ENCODE measurements at places on chromosomes 1 and 21.

GRCh38 chr1:16286122-16286521, 49.1 kb upstream of the CPLANE2 start:
- H3K36me3 ChIP-seq, result no peaks in the 10 kb centered on the region
- H3K4me1 ChIP-seq, result peaks cover 10% of the 10 kb centered on the region
- H3K27me3 ChIP-seq, result no peaks in the 10 kb centered on the region
- no peak overlapping the region for H3K4me3 ChIP-seq
- no peak for DNase-seq

- H3K27ac ChIP-seq, result no peak overlapping the region
- no peak overlapping the region for H3K4me3 ChIP-seq
- peaks cover 55% of the 10 kb centered on the region for H3K36me3 ChIP-seq
- no peaks in the 10 kb centered on the region for H3K4me1 ChIP-seq
- DNase-seq, result no peak
These were observed 18.6 kb downstream of the FAM151A start for GRCh38 chr1:54604572-54605370.

GRCh38 chr1:236181059-236181458, 38.7 kb downstream of the GPR137B start:
- H3K4me3 ChIP-seq, result no peak overlapping the region
- no peaks in the 10 kb centered on the region for H3K4me1 ChIP-seq

GRCh38 chr1:29284286-29284960, 48.1 kb downstream of the PTPRU start:
- H3K4me3 ChIP-seq, result no peak overlapping the region
- H3K27ac ChIP-seq, result no peak overlapping the region
- no peaks in the 10 kb centered on the region for H3K27me3 ChIP-seq

GRCh38 chr21:37655611-37656300, 260.5 kb downstream of the KCNJ6 start:
- no peak overlapping the region for H3K4me3 ChIP-seq
- H3K36me3 ChIP-seq, result no peaks in the 10 kb centered on the region
- no peak for DNase-seq
- H3K27ac ChIP-seq, result no peak overlapping the region
- peaks cover 4% of the 10 kb centered on the region for H3K27me3 ChIP-seq

GRCh38 chr1:156852418-156852874, 6.5 kb downstream of the INSRR start:
- no peaks in the 10 kb centered on the region for H3K27me3 ChIP-seq
- no peak overlapping the region for H3K27ac ChIP-seq
- no peaks in the 10 kb centered on the region for H3K36me3 ChIP-seq
- peaks cover 19% of the 10 kb centered on the region for H3K4me1 ChIP-seq
- H3K4me3 ChIP-seq, result no peak overlapping the region

DNA sequence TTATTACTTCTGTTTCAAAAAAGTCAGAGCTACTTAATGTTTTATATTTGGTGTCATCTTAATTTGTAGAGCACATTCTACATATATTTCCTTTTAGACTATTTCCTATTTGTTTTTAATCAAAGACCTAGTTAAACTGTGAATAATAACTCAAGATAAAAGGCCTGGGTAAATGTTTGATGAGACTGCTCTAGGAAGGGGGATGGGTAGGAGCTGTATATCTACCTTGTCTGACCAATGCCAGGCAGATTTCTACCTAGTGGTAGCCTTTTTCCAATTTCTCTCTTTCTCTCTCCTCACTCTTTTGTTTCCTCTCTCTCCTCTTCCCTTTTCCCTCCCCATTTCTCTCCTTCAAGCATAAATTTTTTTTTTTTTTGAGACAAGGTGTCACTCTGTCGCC, 31.9 kb upstream of the IVNS1ABP start:
- no peak overlapping the region for H3K27ac ChIP-seq
- no peak overlapping the region for H3K4me3 ChIP-seq
- DNase-seq, result no peak
- no peaks in the 10 kb centered on the region for H3K36me3 ChIP-seq

GRCh38 chr1:222286011-222286410, 261.9 kb downstream of the HHIPL2 start:
- no peak overlapping the region for H3K27ac ChIP-seq
- no peak for DNase-seq
- no peaks in the 10 kb centered on the region for H3K4me1 ChIP-seq
- no peaks in the 10 kb centered on the region for H3K27me3 ChIP-seq

GRCh38 chr1:30765556-30766434, 8.2 kb upstream of the LAPTM5 start:
- DNase-seq, result no peak
- peaks cover 36% of the 10 kb centered on the region for H3K4me1 ChIP-seq
- no peak overlapping the region for H3K27ac ChIP-seq
- H3K27me3 ChIP-seq, result no peaks in the 10 kb centered on the region
- H3K36me3 ChIP-seq, result no peaks in the 10 kb centered on the region

- no peak overlapping the region for H3K27ac ChIP-seq
- H3K4me3 ChIP-seq, result no peak overlapping the region
- no peaks in the 10 kb centered on the region for H3K36me3 ChIP-seq
- peaks cover 7% of the 10 kb centered on the region for H3K4me1 ChIP-seq
These were observed 4.2 kb upstream of the DYRK3 start for GRCh38 chr1:206631085-206631509.

- DNase-seq, result no peak
- H3K4me3 ChIP-seq, result no peak overlapping the region
These were observed 15.0 kb upstream of the ATP1B1 start for GRCh38 chr1:169091480-169091941.

GRCh38 chr1:17875171-17875881, 120.2 kb downstream of the ACTL8 start:
- H3K4me1 ChIP-seq, result no peaks in the 10 kb centered on the region
- H3K4me3 ChIP-seq, result no peak overlapping the region
- no peak overlapping the region for H3K27ac ChIP-seq
- H3K36me3 ChIP-seq, result no peaks in the 10 kb centered on the region

DNA sequence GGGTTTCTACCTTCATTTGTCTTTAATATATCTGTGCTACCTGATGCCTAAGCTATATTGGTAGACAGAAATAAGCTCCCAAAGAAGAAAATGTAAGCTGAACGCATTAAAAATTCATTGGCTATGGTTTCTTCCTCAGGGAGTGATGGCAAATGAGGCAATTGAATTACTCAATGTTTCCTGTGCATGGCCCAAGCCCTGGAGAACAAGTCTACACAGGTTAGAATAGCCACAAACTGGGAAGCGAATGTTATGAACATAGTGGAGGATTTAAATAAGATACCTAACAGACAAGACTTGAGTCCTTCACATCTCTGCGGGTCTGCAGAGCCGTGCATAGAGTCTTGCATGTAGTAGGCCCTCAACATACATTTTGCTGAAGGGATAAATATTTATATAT, 350.3 kb downstream of the RWDD3 start:
- no peak for DNase-seq
- no peaks in the 10 kb centered on the region for H3K36me3 ChIP-seq
- no peaks in the 10 kb centered on the region for H3K27me3 ChIP-seq

DNA sequence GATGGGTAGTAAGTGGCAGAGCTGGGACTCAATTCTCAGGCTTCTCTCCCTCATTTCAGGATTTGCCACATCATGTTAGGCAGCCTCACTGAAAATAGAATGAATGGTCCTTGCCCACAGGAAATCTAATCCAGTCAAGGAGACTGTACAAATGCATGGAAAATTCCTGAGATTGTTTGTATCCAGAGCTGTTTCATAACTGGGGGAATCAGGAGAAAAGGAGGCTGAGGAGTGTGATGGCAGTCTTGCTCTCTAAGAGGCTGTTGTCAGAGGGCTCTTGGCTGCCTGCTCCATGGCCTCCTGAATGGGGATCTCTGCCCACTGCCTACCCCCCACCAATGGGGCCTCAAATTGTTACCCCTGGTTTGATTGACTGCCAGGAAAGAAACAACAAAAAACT, 141.9 kb upstream of the TNR start:
- DNase-seq, result no peak
- H3K4me1 ChIP-seq, result no peaks in the 10 kb centered on the region
- no peaks in the 10 kb centered on the region for H3K36me3 ChIP-seq
- H3K27me3 ChIP-seq, result no peaks in the 10 kb centered on the region
- H3K4me3 ChIP-seq, result no peak overlapping the region
- no peak overlapping the region for H3K27ac ChIP-seq

DNA sequence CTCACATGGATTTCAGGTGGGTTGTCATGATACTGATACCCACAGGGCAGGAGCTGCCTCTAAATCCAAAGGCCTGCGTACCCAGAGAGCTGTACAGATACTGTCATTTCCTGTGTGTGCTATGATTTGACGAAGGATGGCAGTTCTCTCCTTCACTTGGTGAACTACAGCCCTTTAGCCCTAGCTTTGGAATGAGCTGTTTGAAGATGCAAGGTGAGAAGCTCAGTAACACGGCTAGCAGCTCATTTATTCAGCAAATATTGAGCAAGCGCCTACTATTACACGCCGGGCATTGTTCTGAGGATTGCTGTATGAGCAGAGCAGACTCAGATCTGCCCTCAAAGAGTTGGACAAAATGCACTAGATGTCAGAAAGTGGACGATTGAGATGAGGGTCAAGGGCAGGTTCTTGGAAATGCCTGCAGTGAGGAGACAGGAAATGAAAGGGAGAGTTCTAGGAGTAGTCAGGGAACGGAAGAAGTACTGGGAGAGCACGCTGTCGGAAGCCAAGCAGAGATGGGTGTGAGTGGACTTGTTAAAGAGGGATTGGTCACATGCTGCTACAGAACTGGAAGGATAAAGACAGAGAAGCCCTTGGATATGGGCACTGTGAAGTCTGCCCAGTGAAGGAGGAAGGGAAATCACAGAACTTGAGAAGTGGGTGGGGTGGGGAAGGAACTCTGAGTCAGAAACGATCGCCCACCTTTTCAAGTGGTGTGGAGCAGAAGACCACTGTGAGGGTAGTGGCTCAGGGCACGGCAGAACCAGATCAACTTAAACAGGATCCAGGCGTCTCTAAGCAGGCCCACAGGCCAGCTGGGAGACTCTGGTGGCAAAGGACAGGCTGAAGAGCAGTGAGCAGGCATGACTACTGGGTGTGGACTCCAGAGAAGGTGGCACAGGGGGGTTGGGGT, 7.1 kb downstream of the PTGFRN start:
- H3K27me3 ChIP-seq, result no peaks in the 10 kb centered on the region
- H3K27ac ChIP-seq, result no peak overlapping the region
- no peaks in the 10 kb centered on the region for H3K4me1 ChIP-seq
- no peak overlapping the region for H3K4me3 ChIP-seq
- no peaks in the 10 kb centered on the region for H3K36me3 ChIP-seq

DNA sequence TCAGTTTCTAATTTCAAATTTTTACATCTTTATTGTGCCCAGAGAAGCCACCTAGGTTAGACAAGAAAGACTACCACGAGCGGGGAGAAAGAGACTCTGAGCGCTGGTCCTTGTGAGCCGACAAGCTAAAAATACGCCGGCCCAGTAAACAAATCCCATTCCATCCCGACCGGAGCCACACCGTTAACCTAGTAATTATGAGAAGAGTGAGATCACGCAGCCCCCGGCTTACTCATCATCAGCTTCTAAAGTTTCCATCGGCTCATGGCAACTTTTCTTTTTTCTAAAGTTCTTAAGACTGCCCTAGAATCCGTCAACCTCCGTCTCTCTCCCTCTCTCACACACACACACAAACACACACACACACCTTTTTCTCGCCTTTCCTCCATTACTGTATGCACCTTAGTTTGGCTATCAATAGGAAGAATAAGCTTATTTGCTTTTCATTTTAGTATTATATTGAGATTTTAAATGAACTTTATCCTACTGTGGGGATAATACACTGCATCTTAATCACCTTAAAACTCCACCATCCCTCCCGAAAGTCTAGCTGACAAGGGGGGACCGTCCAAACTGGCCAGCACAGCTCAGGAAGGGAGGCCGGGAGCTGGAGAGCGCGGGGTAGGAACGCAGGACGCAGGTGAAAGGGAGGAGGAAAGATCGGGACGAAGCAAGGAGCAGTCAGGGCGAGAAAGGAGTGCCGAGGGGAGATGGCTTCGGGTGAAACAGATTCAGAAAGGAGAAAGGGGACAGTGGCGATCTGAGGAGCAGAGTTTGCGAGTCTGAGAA, 728 bp downstream of the OTUD7B start:
- no peaks in the 10 kb centered on the region for H3K36me3 ChIP-seq
- DNase-seq, result no peak
- no peaks in the 10 kb centered on the region for H3K27me3 ChIP-seq
- H3K4me3 ChIP-seq, result peak overlapping the region; percentile 95
- peak overlapping the region; percentile 93 for H3K27ac ChIP-seq
- H3K4me1 ChIP-seq, result peaks cover 16% of the 10 kb centered on the region

DNA sequence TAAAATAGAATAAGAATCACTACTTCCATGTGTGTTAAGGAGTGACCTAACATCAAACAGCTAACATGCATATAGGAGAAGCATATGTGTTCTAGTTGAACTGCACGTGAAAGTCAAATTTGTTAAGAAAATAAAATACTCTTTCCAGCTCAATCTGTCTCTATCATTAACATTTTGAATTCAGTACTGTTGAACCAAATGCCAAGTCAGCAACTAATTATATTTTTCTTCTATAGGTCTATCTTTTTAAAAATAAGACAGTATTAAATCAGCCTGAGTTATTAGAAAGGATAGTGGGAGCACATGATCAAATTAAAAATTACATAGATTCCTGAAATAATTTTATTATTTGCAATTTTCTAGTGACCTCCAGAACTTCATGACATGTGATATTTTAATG, 141.8 kb downstream of the NRIP1 start:
- no peak overlapping the region for H3K27ac ChIP-seq
- no peaks in the 10 kb centered on the region for H3K27me3 ChIP-seq
- no peaks in the 10 kb centered on the region for H3K36me3 ChIP-seq
- no peak overlapping the region for H3K4me3 ChIP-seq
- DNase-seq, result no peak

DNA sequence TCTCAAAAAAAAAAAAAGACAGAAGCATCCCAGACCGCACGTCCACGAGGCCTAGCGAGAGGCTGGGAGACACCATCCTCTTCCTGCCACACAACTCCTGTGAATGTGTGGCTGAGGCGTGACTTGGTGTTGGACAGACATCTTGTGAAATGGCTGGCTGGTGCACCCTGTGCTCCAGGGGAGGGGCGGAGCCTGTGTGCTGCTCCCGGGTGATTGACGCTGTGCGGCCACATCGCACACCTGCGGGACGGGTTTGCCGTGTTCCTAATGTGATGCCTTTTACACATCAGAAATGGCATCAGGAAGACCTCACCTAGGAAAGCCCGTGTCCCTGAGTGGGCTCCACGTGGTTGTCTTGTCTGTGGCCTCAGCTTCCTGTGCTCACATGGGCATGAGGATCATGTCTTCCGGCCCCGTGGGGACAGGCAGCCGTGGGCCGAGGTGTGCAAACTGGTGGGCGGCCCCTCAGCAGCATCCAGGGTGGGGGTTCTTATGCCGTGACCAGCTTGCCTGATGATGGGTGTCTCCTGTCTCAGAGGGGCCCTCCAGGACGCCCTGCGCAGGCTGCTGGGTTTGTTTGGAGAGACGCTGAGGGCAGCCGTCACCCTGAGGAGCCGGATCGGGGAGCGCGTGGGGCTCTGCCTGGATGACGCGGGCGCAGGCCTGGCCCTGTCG, 64.4 kb downstream of the PCNT start:
- no peak for DNase-seq
- no peaks in the 10 kb centered on the region for H3K27me3 ChIP-seq
- no peaks in the 10 kb centered on the region for H3K4me1 ChIP-seq
- no peak overlapping the region for H3K27ac ChIP-seq
- H3K4me3 ChIP-seq, result no peak overlapping the region
- H3K36me3 ChIP-seq, result peaks cover 88% of the 10 kb centered on the region

Data from tibial nerve (tissue), 4 donors.